ENCODE measurements at places on chromosomes 2 and 18.

DNA sequence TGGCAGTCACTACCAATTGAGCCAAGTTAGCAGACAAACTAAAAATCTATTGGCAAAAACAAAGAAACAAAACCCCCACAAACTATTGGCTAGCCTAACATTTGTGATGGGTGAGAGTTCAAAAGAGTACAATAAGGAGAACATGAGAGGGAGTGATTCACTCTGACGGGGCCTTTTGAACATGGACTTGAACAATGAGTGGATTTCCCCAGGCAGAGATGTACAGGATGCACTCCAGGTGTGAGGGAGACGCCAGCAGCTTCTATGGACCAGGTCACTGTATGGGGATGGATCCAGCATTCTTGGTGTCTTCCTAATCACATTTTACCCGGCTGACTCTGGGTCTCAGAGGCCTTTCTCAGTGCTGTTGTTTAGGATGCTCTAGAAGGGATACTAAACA is 167.5 kb upstream of the SMAD2 start:
- H3K27ac ChIP-seq: no peak overlapping the region
- H3K36me3 ChIP-seq: no peaks in the 10 kb centered on the region
- H3K4me1 ChIP-seq: no peaks in the 10 kb centered on the region
- DNase-seq: no peak
- H3K27me3 ChIP-seq: peaks cover 37% of the 10 kb centered on the region

GRCh38 chr18:48073211-48073930 is 142.9 kb upstream of the SMAD2 start:
- peaks cover 1% of the 10 kb centered on the region for H3K36me3 ChIP-seq
- H3K4me1 ChIP-seq: no peaks in the 10 kb centered on the region
- peaks cover 66% of the 10 kb centered on the region for H3K27me3 ChIP-seq
- no peak for DNase-seq

GRCh38 chr2:49029406-49029805 is 124.9 kb downstream of the FSHR start:
- H3K27ac ChIP-seq: no peak overlapping the region
- no peaks in the 10 kb centered on the region for H3K4me1 ChIP-seq
- H3K4me3 ChIP-seq: no peak overlapping the region

GRCh38 chr2:128628206-128628605 is 309.5 kb upstream of the HS6ST1 start:
- H3K27me3 ChIP-seq: peaks cover 24% of the 10 kb centered on the region
- no peak overlapping the region for H3K27ac ChIP-seq
- H3K36me3 ChIP-seq: no peaks in the 10 kb centered on the region
- no peak for DNase-seq

- no peaks in the 10 kb centered on the region for H3K27me3 ChIP-seq
- no peaks in the 10 kb centered on the region for H3K36me3 ChIP-seq
- H3K4me1 ChIP-seq: no peaks in the 10 kb centered on the region
- H3K27ac ChIP-seq: no peak overlapping the region
Observed at GRCh38 chr2:25543939-25544338, 129.4 kb downstream of the DTNB start.

- H3K27ac ChIP-seq: no peak overlapping the region
- DNase-seq: no peak
- H3K4me3 ChIP-seq: no peak overlapping the region
- peaks cover 1% of the 10 kb centered on the region for H3K36me3 ChIP-seq
- peaks cover 10% of the 10 kb centered on the region for H3K27me3 ChIP-seq
Observed at GRCh38 chr2:207813221-207813916, 43.7 kb upstream of the FZD5 start.

- no peak for DNase-seq
- H3K4me3 ChIP-seq: no peak overlapping the region
- no peak overlapping the region for H3K27ac ChIP-seq
- H3K27me3 ChIP-seq: no peaks in the 10 kb centered on the region
- no peaks in the 10 kb centered on the region for H3K36me3 ChIP-seq
Observed at GRCh38 chr2:37721201-37721560, 49.7 kb upstream of the CDC42EP3 start.

- peak within 1 kb of the TSS; percentile 88 for H3K4me3 ChIP-seq
- H3K4me1 ChIP-seq: peaks cover 67% of the 10 kb centered on the region
- H3K27me3 ChIP-seq: no peaks in the 10 kb centered on the region
- H3K36me3 ChIP-seq: peaks cover 19% of the 10 kb centered on the region
- H3K27ac ChIP-seq: peak within 1 kb of the TSS; percentile 15
Observed at GRCh38 chr2:233353769-233354499, at the start of gene DGKD. Gene DGKD (plus strand): TSS chr2:233354494. CDS start chr2:233354519, 25 bp downstream.

GRCh38 chr2:192002418-192002817 is 155.5 kb upstream of the CAVIN2 start:
- no peak for DNase-seq
- H3K27ac ChIP-seq: no peak overlapping the region
- no peaks in the 10 kb centered on the region for H3K36me3 ChIP-seq
- no peaks in the 10 kb centered on the region for H3K4me1 ChIP-seq

- DNase-seq: no peak
- no peaks in the 10 kb centered on the region for H3K27me3 ChIP-seq
- no peaks in the 10 kb centered on the region for H3K36me3 ChIP-seq
- H3K4me1 ChIP-seq: no peaks in the 10 kb centered on the region
- no peak overlapping the region for H3K4me3 ChIP-seq
Observed at GRCh38 chr18:56538746-56539145, 99.6 kb downstream of the TXNL1 start.

GRCh38 chr18:6885992-6886796 is 156.7 kb downstream of the ARHGAP28 start:
- no peaks in the 10 kb centered on the region for H3K27me3 ChIP-seq
- no peak for DNase-seq
- no peak overlapping the region for H3K4me3 ChIP-seq
- no peak overlapping the region for H3K27ac ChIP-seq
- no peaks in the 10 kb centered on the region for H3K36me3 ChIP-seq

DNA sequence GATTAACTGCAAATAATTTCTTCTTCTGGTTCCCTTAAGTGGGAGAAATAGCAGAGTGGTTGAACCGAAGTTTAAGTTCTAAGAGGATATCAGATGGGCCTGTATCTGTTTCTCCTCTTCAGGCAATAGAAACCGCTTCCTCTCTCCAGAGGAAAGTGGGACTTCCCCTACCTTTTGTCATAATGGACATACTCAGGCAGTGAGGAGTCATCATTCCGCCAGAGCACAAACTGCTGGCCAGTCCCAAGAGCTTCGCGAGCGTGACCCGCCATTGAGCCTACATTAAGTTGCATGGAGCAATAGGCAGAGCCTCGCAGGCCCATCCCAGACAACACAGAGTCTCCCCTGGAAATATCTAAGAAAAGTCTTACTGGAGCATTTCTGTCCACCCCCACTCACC is 158.9 kb downstream of the LDLRAD4 start:
- no peak overlapping the region for H3K27ac ChIP-seq
- peaks cover 4% of the 10 kb centered on the region for H3K36me3 ChIP-seq
- DNase-seq: no peak
- H3K4me3 ChIP-seq: no peak overlapping the region
- H3K4me1 ChIP-seq: peaks cover 14% of the 10 kb centered on the region

- H3K27me3 ChIP-seq: no peaks in the 10 kb centered on the region
- no peak for DNase-seq
- H3K4me3 ChIP-seq: no peak overlapping the region
- H3K36me3 ChIP-seq: peaks cover 6% of the 10 kb centered on the region
Observed at GRCh38 chr2:36380624-36381481, 25.3 kb downstream of the CRIM1 start.

DNA sequence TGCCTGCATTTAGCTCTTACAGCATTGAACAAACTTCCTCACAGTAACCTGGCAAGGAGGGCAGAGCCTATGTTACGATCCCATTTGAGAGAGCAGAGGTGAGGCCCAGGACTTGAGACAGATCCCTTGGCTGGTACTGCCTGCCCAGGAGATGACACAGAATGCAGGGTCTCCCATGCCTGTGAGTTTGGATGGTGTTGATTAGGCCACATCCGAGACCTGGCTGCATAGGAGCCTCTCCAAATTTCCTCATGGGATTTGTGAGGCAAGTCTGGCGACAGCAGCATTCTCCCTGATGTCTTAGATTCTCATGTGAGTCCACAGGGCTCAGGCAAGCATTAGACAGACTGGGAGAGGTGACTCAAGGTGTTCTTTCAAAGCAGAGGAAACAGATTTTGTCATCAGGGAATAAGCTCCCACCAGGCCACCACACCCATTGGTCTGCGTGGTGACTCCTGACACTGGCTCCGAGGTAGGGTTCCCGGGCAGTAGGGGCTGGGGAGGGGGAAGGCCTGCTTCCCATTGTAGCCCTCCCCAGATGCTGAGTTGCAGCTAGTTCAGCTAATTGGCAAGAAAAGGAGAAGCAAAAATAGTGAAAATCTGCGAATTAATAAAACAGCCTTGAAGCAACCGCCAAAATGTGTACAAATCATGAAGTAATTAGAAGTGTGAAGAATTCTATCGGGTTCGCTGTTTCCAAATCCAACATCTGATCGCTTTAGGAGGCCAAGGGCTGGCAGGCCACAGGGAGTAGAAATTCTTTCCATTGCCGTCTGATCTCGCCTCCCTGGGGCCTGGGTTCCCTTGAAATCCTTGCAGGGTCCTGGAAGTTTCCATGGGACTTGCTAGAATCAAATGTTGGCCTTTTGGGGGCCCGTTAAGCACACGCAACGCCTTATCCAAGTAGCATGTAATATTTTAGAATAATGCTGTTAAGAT is 68.0 kb downstream of the MAPK4 start:
- H3K4me3 ChIP-seq: no peak overlapping the region
- no peaks in the 10 kb centered on the region for H3K36me3 ChIP-seq
- no peak overlapping the region for H3K27ac ChIP-seq
- DNase-seq: no peak
- H3K27me3 ChIP-seq: peaks cover 50% of the 10 kb centered on the region
- H3K4me1 ChIP-seq: no peaks in the 10 kb centered on the region

GRCh38 chr2:85717308-85718008 is 23.3 kb downstream of the GNLY start:
- peaks cover 3% of the 10 kb centered on the region for H3K36me3 ChIP-seq
- peaks cover 16% of the 10 kb centered on the region for H3K27me3 ChIP-seq
- no peak overlapping the region for H3K4me3 ChIP-seq
- H3K4me1 ChIP-seq: peaks cover 4% of the 10 kb centered on the region

DNA sequence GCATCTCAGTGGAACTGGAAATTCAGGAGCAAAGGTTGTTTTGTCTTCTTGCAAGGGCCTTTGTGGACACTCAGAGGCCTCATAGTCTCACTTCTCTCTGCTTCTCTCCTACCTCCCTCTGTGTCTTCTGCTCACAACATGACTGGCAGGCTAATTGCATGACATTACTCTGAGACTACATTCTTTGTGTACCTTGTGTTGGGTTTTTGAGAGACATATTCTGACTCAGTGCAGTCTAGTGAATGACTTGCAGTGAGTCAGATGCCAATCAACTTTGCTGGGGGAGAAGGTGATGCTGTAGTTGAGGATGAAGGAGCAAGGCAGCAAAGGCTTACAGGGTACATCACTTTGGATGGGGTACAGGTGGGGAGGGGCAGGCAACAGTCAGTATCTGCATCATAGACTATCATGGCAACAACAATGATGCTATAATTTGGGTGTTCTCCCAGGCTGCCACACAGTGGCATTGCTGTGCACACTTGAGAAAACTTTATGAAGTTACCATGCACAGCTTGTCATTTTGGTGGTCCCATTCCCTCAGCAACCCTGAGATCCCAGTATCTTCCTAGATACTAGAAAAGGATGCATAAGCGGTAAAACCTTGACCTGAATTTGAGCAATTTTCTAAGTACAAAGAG is 69.3 kb upstream of the SLC16A14 start:
- no peaks in the 10 kb centered on the region for H3K4me1 ChIP-seq
- H3K4me3 ChIP-seq: no peak overlapping the region
- no peak for DNase-seq
- H3K36me3 ChIP-seq: no peaks in the 10 kb centered on the region
- H3K27me3 ChIP-seq: peaks cover 21% of the 10 kb centered on the region

GRCh38 chr2:60530660-60531281 is 22.7 kb downstream of the BCL11A start:
- H3K4me1 ChIP-seq: no peaks in the 10 kb centered on the region
- H3K4me3 ChIP-seq: no peak overlapping the region
- no peak for DNase-seq
- peaks cover 4% of the 10 kb centered on the region for H3K36me3 ChIP-seq
- peaks cover 91% of the 10 kb centered on the region for H3K27me3 ChIP-seq

GRCh38 chr2:127101756-127102477 is 5.0 kb downstream of the BIN1 start:
- H3K27me3 ChIP-seq: no peaks in the 10 kb centered on the region
- H3K27ac ChIP-seq: no peak overlapping the region
- no peak overlapping the region for H3K4me3 ChIP-seq
- H3K36me3 ChIP-seq: peaks cover 1% of the 10 kb centered on the region
- DNase-seq: no peak

DNA sequence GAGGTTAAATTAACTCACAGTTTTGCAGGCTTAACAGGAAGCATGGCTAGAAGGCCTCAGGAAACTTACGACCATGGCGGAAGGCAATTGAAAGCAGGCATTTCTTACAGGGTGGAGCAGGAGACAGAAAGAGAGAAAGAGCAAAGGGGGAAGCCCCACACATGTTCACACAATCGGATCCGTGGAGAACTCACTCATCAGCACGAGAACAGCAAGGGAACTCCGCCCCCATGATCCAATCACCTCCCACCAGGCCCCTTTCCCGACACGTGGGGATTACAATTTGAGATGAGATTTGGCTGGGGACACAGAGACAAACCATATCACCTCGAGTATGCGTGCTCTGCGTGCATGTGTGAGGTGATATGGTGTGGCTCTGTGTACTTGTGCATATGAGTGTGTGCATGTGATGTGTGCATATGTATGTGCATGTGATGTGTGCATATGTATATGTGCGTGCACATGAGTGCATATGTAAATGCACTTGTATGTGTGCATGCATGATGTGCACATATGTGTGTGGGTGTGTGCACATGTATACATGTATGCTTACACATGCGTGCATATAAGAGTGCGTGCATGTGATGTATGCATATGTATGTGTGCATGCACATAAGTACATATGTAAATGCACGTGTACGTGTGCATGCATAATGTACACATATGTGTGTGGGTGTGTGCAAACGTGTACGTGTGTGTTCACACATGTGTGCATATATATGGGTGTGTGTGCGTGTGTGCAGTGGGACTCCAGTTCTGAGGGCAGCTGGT is 108.7 kb upstream of the HDAC4 start:
- peaks cover 9% of the 10 kb centered on the region for H3K27me3 ChIP-seq
- H3K4me1 ChIP-seq: peaks cover 5% of the 10 kb centered on the region
- H3K27ac ChIP-seq: no peak overlapping the region
- no peak overlapping the region for H3K4me3 ChIP-seq
- DNase-seq: no peak

GRCh38 chr2:85723707-85724360 is 29.7 kb downstream of the GNLY start:
- H3K4me3 ChIP-seq: no peak overlapping the region
- H3K27me3 ChIP-seq: peaks cover 16% of the 10 kb centered on the region
- peak overlapping the region; percentile 6 for H3K27ac ChIP-seq
- no peaks in the 10 kb centered on the region for H3K4me1 ChIP-seq
- no peak for DNase-seq
- no peaks in the 10 kb centered on the region for H3K36me3 ChIP-seq

GRCh38 chr2:195428673-195429072 is 228.4 kb upstream of the SLC39A10 start:
- no peak overlapping the region for H3K27ac ChIP-seq
- H3K36me3 ChIP-seq: peaks cover 2% of the 10 kb centered on the region
- H3K27me3 ChIP-seq: no peaks in the 10 kb centered on the region

GRCh38 chr2:215914054-215914776 is 99.1 kb downstream of the MREG start:
- no peak overlapping the region for H3K27ac ChIP-seq
- no peaks in the 10 kb centered on the region for H3K36me3 ChIP-seq
- no peak for DNase-seq
- H3K27me3 ChIP-seq: peaks cover 61% of the 10 kb centered on the region
- no peak overlapping the region for H3K4me3 ChIP-seq

- H3K36me3 ChIP-seq: peaks cover 19% of the 10 kb centered on the region
- DNase-seq: no peak
- no peaks in the 10 kb centered on the region for H3K27me3 ChIP-seq
- H3K4me1 ChIP-seq: no peaks in the 10 kb centered on the region
- no peak overlapping the region for H3K27ac ChIP-seq
Observed at GRCh38 chr18:63336366-63337099, 17.0 kb upstream of the BCL2 start.
